ENCODE measurements at places on chromosomes 3 and 15.

DNA sequence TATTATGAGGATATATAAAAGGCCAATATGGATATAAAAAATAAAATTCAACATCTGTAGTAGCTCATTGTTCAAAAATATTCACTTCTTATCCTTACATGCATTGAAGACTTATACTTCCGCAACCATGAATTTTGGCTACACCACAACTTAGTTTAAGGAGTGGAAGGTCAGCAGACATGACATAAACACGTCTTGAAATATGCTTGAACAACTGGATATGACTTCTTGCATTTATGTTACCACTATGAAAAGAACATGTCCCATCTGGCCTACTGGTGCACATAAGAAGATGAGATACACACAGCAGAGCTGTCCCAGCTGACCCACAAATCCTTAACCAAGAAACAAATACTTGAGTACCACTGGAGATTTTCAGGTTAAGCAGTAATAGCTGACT, 52.1 kb downstream of the MYO9A start:
- no peak for DNase-seq

DNA sequence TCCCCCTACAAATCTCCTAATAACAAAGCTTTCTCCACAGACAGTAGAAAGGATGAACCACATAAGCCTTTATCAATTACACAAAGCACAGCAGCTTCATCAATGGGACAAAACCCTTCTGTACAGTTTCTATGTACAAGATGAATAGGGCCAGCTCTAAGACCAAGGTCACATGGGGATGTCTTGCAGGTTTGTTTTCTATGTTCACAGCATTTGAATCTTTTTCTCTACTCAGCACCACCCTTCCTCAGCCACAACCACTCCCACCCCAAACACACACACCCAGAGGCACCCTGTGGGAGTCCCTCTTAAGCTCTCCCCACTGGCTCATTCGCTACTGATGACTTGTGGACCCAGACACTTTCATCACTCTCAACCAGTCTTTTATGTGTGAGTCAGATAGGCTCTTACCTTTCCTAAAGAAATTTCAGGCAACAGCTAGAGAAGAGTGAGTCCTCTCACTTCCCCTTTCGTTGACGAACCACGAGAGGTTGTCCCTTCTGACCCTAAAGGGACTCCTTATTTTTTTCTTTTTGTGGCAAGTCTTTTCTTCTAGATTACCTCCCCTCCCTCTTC, 57.9 kb downstream of the ARHGAP31 start:
- DNase-seq = peak; percentile 16

GRCh38 chr3:77319711-77320110, 279.8 kb downstream of the ROBO2 start:
- no peak for DNase-seq

DNA sequence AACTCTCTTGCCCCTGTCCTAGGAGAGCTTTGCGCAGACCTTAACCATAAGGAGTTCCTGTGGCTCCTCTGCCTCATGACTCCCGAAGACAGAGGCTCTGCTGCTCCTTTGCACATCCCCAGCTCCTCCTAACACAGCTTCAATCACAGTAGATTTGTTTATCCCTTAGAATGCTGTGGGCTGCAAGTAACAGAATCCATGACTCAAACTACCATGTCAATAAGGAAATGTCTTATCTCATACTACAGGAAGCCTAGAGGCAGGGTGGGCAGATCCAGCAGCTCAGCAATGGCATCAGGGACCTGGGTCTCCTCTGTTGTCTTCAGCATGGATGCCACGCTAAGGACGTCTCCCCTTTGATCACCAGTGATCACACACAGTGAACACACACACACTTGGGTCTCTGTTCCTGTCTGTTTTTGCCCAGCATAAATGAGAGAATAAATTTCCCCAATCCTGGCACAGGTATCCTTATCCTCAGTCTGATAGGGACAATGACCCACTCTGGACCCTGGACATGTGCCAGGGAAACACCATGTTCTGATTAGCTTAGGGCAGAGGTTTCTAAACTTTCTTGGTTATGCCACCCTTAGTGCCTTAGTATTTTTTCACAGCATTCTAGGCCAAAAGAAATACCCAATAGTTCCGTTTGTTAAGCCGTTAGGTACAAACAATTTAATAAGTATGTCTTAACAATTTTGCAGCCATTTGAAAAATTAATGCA, 46.1 kb upstream of the MRPS22 start:
- no peak for DNase-seq

DNA sequence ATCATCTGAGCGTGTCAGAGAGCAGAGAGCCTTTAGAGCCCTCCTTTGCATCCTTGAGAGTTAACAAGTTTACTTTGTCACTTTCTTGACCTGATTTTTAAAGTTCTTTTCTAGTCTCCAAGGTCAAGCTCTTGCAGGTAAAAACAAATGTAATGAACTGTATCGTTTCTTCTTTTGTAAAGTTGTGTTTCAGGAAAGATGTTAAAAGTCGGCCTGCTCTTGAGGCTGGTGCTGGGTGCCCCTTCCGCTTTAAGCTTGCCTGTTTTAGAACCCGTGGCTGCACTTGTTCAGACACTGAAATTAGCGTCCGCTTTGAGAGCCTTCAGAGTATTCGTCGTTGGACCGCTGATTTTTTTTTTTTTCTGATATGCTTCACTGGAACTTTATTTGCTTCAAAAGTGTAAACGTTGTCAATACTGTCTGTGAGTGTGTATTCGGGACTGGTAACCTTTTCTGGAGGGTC, 52.6 kb upstream of the ULK4 start:
- no peak for DNase-seq

DNA sequence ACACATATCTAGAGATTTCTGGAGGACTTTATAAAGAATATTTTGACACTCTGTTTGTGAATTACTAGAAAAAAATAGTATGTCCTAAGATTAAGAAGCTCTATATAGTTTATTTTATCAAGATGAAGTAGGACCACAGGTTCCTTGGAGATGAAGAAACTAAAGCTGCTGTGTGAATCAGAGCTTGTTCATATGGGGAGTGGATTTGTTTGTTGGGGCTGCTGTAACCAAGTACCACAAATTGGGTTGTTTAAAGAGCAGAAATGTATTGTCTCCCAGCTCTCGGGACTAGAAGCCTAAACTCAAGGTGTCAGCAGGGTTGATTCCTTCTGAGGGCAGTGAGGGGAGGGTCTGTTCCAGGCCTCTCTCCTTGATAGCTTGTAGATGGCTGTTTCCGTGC, 270.6 kb upstream of the UMPS start:
- no peak for DNase-seq

- DNase-seq = no peak
These were observed 61.7 kb upstream of the PLXNA1 start for GRCh38 chr3:126921085-126921824.

- no peak for DNase-seq
These were observed 408.0 kb downstream of the MECOM start for GRCh38 chr3:169255511-169255910.

GRCh38 chr3:2945121-2945520, 165.1 kb downstream of the IL5RA start:
- DNase-seq = no peak

DNA sequence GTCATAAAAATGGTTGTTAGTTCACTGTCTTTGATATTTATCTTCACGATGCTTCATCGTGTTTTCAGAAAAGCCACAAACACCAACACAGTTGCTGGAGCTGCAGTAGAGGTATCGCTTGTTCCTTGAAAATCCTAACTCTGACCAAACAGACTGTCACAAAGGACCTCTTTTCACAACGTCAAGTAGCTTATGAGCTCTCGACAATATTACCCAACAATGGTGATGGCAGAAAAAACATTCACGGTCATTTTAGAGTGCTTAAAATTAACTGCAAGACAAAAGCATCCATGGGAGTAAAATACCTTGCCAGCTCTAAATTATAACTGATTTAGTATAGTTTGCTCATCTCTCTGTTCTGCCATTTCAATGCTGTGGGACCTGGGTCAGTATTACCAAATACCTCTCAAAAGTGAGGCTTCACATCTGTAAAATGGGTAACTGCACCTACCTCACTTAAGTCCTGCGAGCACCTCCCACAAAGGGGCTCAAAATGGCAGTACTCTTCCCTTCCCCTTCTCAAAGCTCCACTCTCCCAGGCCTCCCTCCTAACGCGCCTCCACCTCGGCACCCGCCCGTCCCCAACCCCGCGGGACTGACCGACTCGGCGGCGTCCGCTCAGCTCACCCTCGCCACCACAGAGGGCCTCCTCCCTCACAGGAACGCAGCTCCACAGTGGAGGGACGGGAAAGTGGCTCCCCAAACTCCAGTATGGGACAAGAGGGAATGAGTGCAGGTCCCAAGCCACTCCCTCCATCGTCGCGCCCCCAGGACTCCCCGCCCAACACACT, 546 bp downstream of the TRIM59 start:
- DNase-seq = peak; percentile 44

GRCh38 chr15:59622289-59622688, 10.7 kb downstream of the GCNT3 start:
- peak; percentile 39 for DNase-seq

DNA sequence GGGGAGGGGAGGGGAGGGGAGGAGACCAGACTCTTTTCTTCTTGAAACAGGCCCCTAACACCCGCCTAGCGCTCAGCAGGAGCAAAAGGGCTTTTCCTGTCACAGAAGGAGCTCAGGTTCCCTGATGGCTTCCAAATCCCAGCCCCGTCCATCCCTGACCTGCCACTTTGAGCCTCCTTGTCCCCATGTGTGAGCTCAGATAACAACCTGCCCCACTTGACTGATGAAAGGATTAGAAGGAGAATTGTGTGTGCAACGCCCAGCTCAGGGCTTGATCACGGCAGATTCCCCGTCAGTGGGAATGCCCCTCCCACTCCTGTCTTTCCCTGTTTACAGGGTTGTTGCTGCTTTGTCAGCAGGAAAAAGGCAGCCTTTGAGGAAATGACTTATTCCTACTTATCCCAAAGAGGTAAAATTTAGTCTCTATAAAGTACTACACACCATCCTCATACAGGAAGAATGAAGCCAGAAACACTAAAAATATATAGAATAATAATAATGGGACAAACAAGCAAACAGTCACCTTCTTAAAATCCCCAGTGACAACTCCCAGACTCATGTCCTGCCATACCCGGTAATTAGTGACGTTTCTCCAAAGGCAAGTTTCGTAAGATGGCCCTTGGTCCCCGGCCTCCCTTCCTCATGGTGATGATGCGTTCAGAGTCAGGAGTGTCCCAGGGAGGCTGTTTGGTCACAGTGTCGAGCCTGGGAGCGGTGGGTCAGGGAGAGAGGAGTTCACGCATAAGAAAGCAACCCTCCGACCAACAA, 6.1 kb upstream of the LRRC15 start:
- DNase-seq = no peak

- DNase-seq = no peak
These were observed 58.6 kb downstream of the MAP2K5 start for GRCh38 chr15:67601073-67601472.

- DNase-seq = no peak
These were observed 20.2 kb downstream of the CRABP1 start for GRCh38 chr15:78360367-78360801.

- DNase-seq = no peak
These were observed 73.8 kb upstream of the HRH1 start for GRCh38 chr3:11080492-11080891.

DNA sequence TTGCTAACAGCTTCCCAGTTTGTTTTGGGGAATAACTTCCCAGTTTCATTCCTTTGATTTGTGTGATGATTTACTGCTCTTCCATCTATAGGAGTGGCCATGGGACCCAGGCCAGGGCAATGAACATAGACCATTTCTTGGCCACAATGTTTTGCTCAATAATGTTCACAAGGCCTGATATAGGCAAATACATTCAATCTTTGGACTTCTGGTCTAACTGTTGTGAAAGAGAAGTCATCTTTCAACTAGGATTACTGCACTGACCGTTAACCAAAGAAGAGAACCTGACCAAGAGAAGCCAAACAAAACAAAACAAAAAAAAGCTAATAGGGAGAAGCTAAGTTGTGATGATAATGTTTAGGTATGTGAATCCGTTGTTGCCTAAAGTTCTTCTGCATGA, 221.8 kb upstream of the SUCLG2 start:
- no peak for DNase-seq

DNA sequence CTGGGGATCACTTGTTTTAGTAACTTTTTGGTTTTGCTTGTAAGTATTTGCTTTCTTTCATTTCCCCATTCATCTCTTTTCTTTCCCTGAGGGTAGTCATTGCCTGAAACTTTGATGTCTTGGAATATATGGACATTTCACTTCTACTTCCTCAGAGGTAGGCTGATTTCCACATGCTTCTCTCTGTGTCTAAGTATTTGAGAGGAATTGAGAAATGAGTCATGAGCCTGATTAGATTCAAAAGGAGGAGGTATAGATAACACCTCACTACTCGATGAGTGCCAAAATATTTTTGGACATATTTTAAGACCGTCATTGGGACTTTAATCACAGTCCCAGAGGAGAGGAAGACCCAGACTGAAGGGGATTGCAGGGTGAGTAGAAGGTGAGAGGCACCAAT, 480.1 kb upstream of the SGO1 start:
- DNase-seq = no peak

DNA sequence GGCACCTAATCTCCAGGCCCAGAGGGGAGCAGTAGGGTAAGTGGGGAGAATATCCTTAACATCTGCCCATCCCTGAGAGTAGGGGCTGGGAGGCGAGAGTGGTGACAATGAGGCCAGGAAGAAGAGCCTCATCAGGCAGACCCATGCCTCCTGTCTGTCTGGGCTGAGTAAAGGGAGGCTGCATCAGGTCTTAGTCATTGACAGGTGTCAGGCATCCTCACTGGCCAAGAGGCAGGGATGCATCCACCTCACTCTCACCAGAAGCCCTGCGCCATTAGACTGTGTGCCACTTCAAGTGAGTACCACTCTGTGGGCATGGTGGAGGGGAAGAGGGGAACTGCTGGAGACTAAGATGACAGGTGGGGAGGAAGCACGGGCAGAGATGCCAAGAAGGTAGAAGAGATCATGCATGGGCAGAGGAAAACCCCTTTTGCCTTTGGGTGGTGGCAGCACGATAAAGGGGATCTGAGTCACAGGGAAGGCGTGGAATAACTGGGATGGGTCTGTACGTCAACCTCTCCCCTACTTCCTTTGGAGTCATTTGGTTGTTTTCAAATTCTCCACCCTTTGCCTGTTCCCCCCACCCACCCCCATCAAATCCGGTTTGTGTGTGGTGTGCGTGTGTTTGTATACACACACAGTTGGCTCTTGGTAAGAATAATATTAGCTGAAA, 14.1 kb downstream of the ANAPC13 start:
- DNase-seq = no peak

GRCh38 chr3:144810160-144810559, 838.5 kb downstream of the DIPK2A start:
- DNase-seq = no peak

GRCh38 chr3:65338571-65338970, 650.8 kb upstream of the ADAMTS9 start:
- DNase-seq = no peak

- no peak for DNase-seq
These were observed at the start of gene ABI3BP for GRCh38 chr3:100993309-100993708. TSS of gene ABI3BP (minus strand) at chr3:100993421. CDS start at chr3:100993384, 37 bp downstream.

DNA sequence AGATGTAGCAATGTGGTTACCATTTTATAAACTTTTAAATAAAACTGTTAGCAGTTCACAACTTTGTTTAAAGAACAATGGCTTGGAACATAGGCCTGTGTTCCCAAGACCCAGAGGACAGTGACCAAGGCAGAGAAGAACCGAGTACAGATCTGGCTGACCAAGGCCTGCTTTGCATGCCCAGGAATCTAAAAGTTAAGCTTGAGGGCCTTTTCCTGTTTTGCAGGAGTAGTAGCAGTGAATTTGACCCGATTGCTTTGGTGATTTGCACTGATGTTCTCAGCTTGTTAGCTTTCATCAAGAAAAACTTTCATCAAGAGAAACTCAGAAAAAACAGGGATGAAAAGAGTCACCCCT, 9.9 kb downstream of the FILIP1L start:
- no peak for DNase-seq

GRCh38 chr3:2992534-2992933, 117.6 kb downstream of the IL5RA start:
- no peak for DNase-seq

- no peak for DNase-seq
These were observed 108.9 kb downstream of the CCNL1 start for GRCh38 chr3:157051055-157051454.

All from GM12891 (cell line).